Mammary epithelial cell (primary cell): ENCODE measurements at places on chromosomes 2 and 18. TPM values are rescaled to one million over a fixed set of nuclear protein-coding genes. Genes with fewer than 3 reads are reported as not detected.

MEIS1 gene
- total RNA-seq, result 2.3 and 4.4 TPM in 2 replicates

ERFE gene
- 3.2 and 6.8 TPM in 2 replicates for total RNA-seq

NEMP2 gene
- total RNA-seq, result 5.0 TPM

LRATD1 gene
- total RNA-seq, result 14.8 TPM

TTC32 gene
- 12.5 and 19.2 TPM in 2 replicates for total RNA-seq
